ENCODE measurements at places on chromosomes 2 and 18.

- DNase-seq: no peak
Observed at GRCh38 chr2:45812011-45812500, 160.6 kb downstream of the PRKCE start.

- DNase-seq: peak; percentile 16
Observed at GRCh38 chr2:191740016-191740419, 62.1 kb downstream of the NABP1 start.

DNA sequence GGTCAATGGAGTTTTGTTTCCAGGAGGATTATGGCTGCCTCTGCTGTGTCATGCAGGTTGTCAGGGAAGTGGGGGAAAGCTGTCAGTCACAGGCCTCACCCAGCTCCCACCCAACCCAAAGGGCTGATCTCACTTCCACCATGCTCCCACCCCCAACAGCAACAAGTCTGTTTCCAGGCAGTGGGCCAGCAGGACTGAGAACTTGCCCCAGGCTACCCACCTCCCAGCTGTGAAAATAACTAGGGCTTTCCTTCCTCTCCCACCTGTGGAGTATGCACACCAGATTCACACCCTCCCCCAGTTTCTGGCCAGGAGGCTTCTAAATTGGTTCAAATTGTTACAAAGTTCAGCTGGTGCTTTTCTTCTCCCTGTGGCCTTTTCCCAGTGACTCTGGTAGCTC, 95.6 kb upstream of the ACVR1 start:
- no peak for DNase-seq

DNA sequence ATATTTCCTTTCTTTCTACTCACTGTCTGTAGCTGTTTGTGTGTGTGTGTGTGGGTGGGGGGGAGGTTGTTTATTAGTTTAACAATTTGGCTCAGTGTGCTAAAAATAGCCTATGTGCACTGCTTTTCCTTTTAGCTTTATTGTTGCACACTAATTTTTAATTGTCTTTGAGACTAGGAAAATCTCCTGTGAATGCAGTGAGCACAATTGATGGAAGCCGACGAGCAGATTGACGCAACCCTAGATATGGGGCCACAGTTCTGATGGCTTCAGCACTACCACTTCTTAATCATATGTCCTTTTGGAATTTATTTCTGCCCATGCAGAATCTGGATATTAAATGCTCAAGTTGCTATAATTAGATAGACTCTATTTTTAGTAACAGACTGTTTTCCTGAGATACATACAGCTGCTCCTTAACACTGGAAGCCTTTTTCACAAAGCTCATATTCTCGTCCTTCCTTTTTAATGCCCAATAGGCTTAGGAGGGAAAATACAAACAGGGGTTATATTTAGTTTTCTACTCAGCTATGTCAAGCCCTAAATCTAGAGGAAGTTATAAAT, 109.1 kb downstream of the IRS1 start:
- DNase-seq: no peak

DNA sequence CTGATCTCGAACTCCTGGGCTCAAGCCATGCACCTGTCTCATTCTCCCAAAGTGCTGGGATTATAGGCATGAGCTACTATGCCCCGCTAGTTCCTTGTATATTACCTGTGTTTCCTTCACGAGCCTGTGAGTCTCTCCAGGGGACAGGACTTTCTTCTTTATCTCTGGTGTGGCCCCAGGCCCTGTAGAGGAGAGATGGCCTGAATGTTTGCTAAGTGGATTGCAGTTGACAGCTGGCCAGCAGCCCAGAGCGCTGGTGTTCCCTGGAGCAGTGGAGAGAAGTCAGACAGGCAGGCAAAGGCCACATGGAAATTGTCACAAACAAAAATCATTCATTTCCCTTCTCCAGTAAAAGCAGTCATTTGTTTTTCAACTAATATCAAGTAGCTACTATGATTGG, 17.9 kb downstream of the LPIN1 start:
- DNase-seq: no peak

GRCh38 chr2:224875841-224876240, 159.7 kb upstream of the CCDC195 start:
- no peak for DNase-seq

DNA sequence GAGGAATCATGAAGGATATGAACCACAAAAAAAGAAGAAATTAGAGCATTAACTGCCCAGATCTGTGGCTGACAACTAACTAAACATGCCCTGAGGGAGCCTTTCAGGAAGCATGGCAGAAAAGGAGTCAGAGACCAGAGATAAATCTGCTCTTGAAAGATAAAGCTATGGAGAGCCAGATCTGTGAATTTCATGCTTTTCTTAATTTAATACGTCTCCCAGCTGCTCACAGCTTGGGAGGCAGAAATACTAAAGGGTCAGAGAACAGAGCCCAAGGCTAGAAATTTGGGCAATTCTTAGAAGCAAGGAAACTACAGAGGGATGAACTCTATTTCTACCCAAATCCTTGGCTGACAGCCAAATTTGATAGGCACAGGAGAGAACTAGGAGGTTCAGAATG, 223.0 kb upstream of the DPP10 start:
- DNase-seq: no peak

DNA sequence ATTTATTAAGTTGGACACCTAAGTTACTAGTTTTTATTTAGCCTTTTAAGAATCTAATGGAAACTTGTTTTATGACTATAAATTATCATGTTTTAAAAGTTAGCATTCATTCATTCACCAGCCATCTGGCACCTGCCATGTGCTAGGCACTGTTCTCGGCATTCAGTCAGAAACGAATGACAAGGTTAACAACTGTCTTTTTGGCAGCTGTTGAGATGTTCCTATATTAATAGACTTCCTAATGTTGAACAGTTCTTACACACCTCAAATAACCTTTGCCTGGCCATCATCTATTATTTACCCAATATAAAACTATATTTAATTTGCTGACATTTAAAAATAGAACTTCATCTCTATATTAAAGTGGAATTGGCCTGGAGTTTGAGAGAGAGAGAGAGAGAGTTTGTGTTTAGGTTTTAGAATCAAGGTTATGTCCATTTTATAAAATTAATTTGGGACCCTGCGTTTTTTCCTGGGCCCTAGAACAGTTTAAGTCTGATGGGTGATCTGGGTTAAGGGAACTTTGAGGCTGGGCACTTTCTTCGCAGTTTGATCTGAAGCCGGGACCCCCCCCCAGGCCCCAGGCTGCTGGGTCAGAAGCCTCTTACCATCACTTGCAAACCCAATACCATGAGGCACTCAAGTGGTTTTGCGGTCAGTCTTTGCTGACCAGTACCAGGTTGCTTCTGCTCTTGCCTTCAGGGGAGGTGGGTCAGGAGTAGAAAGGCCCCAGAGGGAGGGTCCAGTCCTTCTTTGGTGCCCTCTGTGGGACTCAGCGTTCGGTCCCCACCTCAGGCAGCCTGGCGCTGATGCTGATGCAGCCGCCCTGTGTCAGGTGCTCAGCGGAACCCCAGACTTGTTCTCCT, 48.3 kb upstream of the ASB1 start:
- DNase-seq: no peak

DNA sequence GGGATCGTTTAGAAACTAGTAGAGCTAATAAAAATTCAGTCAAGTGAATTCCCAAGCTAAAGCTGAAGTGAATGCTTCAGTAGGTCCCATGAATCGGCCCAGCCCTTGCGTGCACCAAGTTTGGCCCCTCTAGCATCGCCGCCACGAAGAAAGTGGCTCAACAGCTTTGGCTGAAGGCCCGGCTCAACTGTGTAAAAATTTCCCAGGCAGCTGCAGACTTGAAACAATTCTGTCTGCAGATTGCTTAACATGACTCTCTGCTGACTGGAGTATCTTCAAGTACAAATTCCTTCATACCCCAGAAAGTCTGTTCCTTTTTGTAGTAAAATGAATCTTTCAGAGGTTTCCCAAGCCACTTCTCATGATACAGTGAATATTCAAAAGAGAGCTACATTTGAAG, 32.7 kb downstream of the ALMS1 start:
- DNase-seq: no peak

DNA sequence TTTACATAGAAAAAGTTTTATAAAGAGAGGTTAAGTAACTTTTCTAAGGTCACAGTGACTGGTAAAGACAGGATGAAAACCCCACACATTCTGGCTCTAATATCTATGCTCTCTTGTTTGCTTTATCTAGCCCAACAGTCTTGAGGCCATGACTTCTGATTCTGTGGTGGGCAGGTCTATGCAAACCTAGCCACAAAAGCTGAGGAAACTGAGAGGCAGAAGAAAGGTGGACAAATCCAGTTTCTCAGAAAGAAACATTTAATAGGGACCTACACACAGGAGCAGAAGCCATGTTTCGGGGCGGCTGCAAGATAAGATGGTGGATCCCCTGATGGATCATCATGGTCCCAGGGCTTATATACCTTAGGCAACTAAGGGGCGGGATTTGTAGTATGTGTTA, 21.8 kb downstream of the HSPD1 start:
- DNase-seq: no peak
